ENCODE measurements at places on chromosomes 1 and 21. TPM values are rescaled to one million over a fixed set of nuclear protein-coding genes. Genes with fewer than 3 reads are reported as not detected.

DNA sequence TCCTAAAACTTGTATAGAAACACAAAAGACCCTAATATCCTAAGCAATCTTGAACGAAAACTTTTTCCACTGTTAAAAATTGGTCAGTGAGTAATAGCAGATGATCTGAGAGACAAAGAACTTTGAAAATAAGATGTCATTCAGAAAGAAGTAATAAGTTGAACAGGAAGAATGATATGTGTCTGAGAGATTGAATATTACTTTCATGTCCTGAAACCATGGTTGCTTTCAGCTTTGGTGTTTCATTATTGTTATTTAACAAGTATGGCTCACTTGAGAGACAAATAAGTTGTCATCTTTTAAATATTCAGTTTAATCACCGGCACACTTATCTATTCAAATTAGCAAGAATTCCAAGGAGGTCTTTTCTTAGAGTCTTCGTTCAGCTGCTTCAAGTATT, 11.4 kb downstream of the PRKACB start:
- DNase-seq, result no peak

DNA sequence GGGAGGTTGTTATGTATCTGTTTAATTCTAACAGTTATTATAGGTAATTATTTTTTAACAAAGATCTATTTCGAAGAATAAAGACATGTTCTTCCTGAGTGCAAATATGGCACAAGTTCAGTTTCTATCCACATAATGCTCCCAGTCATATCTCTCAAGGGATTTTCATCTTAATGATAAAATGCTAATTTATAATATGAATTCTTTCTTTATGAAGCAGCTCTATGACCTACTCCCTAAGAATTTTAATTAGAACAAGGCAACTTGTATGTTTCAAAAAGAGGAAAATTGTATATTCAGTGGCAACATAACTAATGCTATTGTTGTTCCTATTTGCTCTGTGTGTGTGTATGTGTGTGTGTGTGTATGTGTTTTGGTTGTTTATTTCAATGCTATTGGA, 1222.1 kb upstream of the NCAM2 start:
- no peak for DNase-seq

DNA sequence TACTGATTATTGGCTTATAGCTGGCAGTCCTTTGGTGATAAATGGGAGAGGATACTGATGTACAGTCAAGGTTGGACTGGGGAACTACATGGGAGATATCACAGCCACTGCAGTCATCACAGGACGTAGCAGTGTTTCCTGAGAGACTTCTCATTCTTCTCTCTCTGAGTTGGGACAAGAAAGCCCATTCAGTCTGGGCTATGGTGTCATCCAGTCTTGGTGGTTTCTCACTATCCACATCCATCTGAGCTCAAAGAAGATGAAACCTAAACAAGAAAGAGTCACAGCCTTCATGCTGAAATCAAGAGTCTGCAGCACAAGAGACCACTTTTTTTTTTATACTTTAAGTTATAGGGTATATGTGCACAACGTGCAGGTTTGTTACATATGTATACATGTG, 12.8 kb upstream of the CD53 start:
- no peak for DNase-seq

- no peak for DNase-seq
Measured at GRCh38 chr1:32468791-32469190, 3.9 kb downstream of the ZBTB8B start.

The SERPINC1 gene
- not detected for total RNA-seq
